ENCODE measurements at places on chromosomes 2 and 18. TPM values are rescaled to one million over a fixed set of nuclear protein-coding genes. Genes with fewer than 3 reads are reported as not detected.

GRCh38 chr18:37572736-37573135, 7.1 kb upstream of the CELF4 start:
- DNase-seq, result no peak

DNA sequence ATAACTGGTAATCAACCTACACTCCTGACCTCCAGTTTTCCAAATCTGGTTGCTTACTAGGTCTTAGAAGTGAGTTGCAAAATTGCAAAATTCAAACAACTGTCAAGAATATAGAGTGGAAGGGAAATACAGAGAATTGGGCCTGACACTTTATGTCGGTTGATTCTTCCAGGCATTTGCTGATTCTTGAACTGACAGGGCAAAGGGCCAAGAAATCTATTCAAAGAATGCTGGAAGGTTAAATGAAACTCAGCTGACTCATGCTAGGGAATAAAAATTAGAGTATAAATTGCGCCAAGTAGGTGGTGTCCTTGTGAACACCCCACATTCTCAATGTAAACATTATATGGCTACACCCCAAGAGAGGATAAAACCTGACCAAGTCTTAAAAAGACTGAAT, 21.5 kb upstream of the ZSCAN30 start:
- DNase-seq, result no peak

DNA sequence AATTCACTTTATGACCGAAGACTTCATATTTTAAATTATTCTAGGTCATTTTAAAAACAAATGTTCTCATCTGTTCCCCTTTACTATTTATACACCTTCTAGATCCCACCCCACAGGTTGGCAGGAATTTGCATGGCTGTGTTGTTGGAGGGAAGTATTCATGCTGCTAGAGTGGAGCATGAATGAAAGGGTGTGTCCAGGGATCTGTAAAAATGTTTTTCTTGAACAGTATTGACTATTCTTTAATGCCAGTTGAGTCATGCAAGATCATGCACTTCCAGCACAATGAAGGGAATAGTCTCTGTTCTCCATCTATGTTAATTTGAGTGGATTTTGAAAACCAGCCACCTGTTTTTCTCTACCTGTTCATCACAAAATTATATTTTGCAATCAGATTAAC, 52.0 kb upstream of the COL3A1 start:
- no peak for DNase-seq

GRCh38 chr2:160918906-160919503, 241.2 kb upstream of the TANK start:
- peak; percentile 47 for DNase-seq

DPP4 gene
- 0.27 TPM for total RNA-seq

GRCh38 chr2:2586068-2586776, 255.1 kb upstream of the MYT1L start:
- no peak for DNase-seq

G6PC2 gene
- total RNA-seq, result under 0.01 TPM

HRH4 gene
- total RNA-seq, result 0.54 TPM

DNA sequence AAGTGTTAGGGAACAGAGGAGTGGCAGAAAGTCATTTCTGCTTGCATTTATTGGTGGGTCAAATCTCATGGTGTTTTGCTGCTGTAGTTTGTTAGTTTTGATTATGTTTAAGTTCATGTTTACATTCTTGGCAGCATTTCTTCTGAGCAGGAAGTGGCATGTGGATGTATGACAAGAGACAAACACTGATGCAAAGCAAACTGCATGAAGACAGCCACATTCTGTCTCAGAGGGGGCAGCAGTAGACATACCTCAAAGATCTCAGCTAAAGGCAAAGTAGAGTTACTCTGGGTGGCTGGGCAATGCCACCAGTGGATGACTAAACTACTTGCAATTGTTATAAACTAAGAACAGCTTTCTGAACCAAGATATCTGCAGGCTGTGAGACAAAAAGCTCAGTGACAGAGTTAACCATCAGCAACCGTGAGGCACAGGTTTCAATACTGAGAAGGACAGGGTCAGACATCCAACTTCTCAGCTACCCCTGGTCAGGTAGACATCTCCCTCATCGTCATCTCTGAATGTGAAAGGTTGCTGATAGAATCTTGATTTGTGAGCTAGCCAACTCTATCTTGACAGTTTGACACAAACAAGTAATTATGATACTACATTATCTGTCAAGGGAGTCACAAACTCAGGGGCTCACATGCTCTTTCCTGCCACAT, 16.4 kb downstream of the GALNT3 start:
- no peak for DNase-seq

- DNase-seq, result no peak
Measured at GRCh38 chr2:136206613-136207012, 88.7 kb upstream of the CXCR4 start.

DNA sequence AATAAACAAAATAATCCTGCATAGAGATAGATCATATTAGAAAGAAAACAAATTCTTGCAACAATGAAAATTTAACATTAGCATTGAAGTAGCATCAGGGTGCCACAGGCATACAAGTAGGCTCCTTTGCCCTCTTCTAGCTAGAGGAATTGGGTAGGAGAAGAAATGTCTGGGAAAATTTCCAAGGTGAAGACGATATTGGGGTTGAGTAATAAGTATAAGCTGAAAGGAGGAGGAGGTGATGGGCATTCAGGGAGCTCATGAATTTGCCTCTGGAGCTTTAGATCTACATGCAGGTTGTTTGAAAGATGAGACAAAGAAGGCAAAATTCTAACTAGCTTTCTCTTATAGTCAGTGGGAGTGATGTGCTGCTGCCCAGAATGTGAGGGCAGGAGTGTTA, 504.9 kb downstream of the CCDC85A start:
- DNase-seq, result no peak

DNA sequence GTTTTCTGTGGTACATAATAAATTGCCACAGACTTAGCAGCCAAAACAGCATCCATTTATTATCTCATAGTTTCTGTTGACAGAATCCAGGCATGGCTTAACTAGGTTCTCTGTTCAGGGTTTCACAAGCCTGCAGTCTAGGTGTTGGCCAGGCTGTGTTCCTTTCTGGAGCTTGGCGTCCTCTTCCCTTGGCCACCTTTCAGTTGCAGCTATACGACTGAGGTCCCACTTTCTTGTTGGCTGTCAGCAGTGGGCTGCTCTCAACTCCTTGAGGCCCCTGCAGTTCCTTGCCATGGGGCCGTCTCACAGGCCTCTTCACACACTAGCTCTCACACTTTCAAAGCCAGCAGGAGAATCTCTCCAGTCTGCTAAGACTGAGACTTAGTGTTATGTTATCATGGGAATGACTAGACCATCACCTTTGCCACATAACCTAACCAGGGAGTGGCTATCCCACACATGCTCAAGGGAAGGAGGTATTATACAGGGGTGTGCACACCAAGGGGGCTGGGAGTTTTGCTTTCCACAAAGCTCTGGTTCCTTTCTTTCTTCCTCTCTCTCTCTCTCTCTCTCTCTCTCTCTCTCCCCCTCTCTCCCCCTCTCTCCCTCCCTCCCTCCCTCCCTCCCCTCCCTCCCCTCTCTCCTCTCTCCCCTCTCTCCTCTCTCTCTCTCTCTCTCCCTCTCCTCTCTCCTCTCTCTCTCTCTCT, 15.8 kb downstream of the RIOK3 start:
- no peak for DNase-seq

- peak; percentile 5 for DNase-seq
Measured at GRCh38 chr18:58362027-58362575, 266.8 kb downstream of the ALPK2 start.

PDE6D gene
- 14.5 TPM for total RNA-seq

GPR75 gene
- 3.5 TPM for total RNA-seq

DNA sequence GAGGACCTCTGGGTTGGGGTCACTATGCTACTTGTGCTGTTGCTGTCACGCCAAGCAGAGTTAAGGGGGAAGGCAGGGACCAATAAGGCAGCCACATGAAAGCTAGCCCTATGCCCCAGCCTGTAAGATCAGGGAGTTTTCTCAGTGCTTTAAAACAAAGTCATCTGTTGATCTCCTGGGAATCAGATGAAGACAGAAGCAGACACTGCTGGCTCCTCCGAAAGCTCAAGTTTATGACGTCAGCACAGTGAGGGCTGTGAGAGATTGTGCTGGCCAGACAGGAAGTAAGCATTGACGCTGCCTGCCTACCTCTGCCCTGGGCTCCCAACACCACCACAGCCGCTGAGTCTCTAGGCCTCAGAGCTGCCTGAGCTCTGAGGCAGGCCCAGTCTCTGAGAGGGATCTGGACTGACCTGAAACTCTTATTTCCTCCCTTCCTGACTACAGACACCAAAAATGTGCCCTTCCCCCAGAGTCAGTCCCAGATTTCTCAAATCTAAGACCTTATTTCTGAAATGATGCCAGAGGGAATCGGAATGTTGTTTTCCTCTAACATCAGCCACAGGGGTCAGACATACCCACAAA, 118.1 kb upstream of the EPAS1 start:
- peak; percentile 6 for DNase-seq

- DNase-seq, result no peak
Measured at GRCh38 chr18:36442717-36443116, 145.2 kb downstream of the FHOD3 start.

- no peak for DNase-seq
Measured at GRCh38 chr18:44539926-44540325, 140.8 kb upstream of the SETBP1 start.

- no peak for DNase-seq
Measured at GRCh38 chr18:9901377-9901776, 12.4 kb upstream of the VAPA start.

REG3G gene
- total RNA-seq, result not detected

RTP5 gene
- 1.1 TPM for total RNA-seq

- no peak for DNase-seq
Measured at GRCh38 chr2:23476786-23477185, 91.8 kb downstream of the KLHL29 start.
